ENCODE measurements at places on chromosomes 11 and 22.

DNA sequence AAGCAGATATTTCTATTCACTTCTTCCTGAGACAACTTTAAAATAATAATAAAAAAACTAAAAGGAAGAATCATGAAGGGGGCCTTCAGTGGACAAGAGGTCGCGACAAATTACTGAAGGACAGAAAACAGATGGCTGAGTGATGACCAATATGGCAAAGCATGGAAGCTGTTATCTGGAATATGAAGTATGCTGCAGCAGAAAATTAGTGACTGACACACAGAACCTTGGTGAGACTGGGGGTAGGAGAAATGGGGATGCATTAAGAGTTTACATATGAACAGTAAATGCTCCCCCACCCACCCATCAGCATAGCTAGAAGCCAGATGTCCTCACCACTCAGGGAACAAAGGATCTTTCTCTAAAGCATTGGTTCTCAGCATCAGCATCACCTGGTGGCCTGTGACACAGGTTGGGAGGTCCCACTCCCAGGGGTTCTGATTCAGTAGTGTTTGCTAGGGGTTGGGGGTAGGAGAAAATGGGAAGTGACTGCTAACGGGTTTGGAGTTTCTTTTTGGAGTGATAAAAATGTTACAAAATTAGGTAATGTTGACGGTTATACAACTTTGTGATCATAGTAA is 59.7 kb downstream of the NARS2 start:
- DNase-seq: no peak

DNA sequence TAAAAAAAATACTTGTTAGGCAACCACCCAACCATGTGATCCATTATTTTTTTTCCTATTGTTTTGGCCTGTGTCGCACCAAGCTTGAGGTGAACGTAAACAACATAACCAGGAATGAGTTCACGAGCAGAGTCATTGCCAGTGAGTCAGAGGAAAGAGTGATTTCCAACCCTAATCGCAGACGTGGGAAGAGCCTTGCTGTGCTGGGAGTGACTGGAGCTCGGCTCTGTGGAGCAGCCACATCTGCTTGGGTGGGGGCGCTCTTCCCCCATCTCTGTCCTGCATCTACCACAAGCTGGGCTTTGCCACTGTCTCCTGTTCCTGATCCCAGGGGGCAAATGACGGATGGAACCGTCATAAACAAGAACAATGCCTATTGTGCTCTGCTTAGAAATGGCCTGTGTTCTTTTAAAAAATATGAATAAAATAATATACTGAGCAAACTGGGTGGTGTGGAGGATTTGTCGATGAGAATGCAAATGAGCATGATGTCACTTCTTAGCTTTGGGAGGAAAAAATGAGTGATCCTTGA is 210.0 kb downstream of the KIRREL3 start:
- DNase-seq: no peak

DNA sequence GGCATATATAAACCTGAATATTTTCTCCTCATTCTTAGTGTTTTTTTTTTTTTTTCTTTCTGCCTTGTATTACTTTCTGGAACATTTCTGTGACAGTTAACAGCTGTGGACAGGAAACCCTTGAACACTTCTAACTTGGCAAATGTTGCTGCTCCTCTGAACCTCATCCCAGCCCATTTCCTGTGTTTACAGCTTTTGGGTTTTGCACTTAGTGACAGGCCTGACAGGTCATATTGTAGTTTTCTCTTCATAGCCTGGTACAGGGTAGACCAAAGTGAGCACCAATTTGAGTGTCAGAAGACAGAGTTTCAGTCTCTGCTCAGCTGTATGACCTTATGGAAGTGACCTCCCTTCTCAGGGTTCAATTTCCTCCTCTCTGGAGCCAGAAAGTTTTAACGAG is 91.6 kb downstream of the STIM1 start:
- no peak for DNase-seq

DNA sequence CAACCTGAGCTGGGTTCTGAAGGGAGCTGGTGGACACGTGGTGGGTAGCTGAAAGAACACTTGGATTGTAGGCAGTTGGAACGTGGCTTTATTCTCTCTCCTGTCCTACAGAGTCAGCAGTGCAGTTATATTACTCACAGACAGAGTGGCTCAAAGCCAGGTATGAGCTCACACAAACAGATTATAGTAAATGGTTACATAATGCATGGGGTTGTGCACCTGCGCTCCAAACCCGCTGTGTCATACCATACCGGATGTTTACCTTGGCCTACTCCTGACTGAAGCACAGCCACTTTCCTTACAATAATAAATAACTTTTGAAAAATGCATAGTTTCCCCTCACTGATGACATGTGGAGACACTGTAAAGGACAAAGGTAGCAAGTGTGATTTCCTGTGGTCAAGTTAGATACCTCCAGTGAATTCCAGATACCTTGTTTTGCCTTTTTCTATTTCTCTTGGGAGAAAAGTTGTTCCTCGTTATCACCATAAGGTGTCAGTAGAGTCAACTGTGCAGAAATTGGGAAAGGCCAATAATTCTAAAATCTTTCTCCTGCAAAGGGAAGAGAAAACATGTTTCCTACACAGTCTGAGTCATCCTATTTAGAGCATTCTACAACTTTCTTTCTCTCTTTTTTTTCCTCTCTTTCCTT is 13.5 kb downstream of the MS4A6A start:
- DNase-seq: no peak

- DNase-seq: no peak
Observed at GRCh38 chr11:110410651-110411050, 19.1 kb upstream of the FDX1 start.

- DNase-seq: no peak
Observed at GRCh38 chr11:133529807-133530500, 2.3 kb downstream of the OPCML start.

GRCh38 chr22:47161631-47162030 is 399.2 kb downstream of the TBC1D22A start:
- no peak for DNase-seq

- DNase-seq: no peak
Observed at GRCh38 chr11:30314625-30315024, 8.3 kb upstream of the ARL14EP start.

- DNase-seq: no peak
Observed at GRCh38 chr11:12435264-12435663, 57.9 kb downstream of the PARVA start.

DNA sequence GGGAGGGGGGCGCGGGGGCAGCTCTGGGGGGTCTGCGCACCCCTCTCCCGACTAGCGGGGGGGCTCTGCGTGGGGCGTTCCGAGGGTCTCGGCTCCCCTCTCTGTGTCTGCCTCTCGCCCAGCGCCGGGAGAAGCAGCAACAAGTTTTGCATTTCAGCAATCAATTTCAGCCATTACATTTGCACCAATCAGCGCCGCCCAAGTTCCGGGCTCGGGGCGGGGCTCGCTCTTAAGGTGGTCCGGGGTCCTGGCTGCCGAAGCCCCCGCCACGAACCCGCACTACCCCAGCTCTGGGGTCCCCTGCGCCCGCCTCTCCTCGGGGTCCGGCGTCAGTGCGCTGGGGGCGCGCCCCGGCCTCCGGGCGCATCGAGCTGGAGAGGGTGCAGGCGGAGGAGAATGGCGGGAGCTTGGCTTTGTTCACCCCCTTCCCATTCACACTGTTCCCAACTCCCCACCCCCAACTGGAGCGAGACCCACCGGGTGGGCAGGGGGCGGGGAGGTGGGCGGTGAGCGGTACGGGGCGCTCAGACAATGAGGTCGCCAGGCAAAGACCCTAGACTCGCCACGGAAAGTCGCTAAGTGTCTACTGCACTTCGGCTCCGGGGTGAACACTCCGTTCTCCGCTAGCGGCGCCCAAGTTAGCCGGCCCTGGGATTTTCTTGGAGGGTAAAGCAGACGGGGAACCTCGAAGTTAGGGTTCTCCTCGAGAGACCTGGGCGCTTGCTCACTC is at the start of gene MN1:
Gene MN1 (minus strand): TSS at position 141 of the 730 bp plus-strand sequence. CDS start 1,213 bp downstream, outside the sequence.
- no peak for DNase-seq

GRCh38 chr11:92698742-92699141 is 270.7 kb upstream of the MTNR1B start:
- no peak for DNase-seq

DNA sequence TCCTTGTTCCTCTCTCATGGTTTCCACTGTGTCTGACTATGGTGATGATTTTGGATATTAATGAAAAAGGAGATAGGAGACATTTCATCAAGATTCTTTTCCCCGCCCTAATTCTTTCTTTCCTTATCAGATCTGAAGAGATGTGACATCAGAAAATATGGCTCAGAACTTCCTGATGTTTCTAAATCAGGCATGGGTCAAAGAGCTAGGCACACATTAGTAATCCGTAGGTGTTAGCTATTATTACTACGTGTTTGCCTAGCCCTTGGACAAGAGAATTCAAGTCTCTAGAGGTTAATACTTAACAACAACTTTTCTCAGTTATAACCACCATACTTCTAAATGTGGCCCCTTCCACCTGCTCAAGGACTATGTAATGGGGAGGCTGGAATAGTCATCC is 5.8 kb downstream of the JOSD1 start:
- no peak for DNase-seq

GRCh38 chr22:11042116-11042515 is 4485.9 kb upstream of the OR11H1 start:
- DNase-seq: no peak

DNA sequence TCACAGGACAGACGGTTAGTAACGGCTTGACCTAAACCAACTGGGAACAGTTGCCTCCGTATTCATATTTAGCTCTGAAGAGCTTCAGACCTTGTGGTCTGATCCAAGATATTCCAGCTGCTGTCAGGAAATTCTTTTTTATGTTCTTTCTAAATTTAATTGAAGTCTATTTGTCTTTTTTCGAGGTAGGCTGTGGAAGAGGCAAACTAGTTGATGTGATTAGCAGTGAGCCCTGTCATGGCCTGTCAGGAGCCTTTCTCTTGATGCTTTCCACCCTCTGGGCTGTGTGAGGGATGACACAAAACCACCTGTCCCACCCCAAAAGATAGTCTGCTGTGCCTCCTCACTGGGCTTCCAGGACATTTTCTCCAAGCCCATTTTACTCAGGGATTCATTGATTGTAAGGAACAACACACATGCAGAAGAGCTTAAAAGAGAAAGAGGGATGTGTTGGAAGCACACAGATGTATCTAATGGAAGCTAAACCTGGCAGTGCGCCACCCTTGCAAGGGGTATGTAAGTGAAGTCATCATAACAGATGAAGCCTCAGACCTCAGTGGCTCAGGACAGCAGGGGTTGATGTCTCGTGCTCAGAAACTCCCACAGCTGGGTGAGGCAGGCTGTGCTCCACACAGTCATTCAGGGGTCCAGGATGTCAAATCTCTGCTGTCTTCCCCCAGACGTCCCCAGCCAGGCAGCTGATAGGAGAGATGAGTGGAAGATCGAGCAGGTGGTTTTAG is 170.0 kb downstream of the NCAM1 start:
- no peak for DNase-seq

GRCh38 chr11:116849060-116849459 is 11.6 kb upstream of the APOA1 start:
- no peak for DNase-seq

GRCh38 chr11:60836866-60837515 is 4.9 kb upstream of the CCDC86 start:
- DNase-seq: no peak

- no peak for DNase-seq
Observed at GRCh38 chr11:61110255-61111049, 8.2 kb downstream of the CD5 start.

- DNase-seq: no peak
Observed at GRCh38 chr11:123474994-123475393, 44.9 kb downstream of the GRAMD1B start.

DNA sequence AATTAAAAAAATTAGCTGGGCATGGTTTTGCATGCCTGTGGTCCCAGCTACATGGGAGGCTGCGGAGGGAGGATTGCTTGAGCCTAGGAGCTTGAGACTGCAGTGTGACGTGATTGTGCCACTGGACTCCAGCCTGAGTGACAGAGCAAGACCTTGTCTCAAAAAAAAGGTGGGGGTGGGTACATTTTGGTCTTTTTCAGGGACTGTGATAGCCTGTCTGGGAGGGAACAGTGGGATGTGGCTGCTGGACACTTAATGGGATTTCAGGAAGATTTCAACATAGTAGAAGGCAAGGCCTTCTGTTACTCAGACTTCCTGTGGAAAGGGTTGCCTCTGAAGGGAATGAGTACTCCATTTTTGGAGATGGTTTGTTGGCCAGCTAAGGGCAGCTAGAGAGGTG is 40.6 kb downstream of the RELT start:
- DNase-seq: no peak

DNA sequence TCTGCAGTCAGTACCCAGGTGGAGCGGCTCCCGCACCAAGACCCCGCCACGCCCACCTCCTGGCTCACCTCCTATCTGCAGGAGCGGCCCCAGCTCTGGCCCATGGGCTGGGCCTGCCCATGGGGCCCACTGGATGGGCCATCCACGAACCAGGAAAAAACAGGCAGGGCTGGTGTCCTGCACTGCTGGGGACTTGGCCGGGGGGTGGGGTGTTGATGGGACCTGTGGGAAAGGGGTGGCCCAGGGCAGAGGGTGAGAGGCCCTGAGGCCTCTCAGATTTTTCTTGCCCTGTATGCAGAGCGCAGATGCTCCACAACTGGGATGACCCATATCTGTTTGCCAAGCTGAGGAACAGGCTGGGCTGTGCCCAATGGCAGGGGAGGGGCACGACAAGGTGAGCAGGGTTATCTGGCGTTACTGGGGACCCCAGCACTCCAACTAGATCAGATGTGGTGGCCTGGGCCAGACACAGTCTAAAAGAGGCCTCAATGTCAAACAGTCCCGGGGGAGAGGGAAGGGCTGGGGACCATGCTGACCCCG is 2.7 kb upstream of the PIM3 start:
- no peak for DNase-seq

DNA sequence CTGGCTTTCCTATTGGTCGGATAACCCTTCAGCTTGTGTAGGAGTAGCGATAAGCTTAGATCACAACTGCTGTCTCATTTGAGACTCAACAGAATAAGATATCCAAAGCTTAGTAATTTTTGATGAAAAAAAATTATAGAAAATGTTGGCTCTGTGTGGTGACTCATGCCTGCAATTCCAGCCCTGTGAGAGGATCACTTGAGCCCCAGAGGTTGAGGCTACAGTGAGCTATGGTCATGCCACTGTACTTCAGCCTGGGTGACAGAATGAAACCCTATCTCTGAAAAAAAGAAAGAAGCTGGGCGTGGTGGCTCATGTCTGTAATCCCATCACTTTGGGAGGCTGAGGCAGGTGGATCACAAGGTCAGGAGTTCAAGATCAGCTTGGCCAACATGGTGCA is 55.6 kb upstream of the RRM1 start:
- no peak for DNase-seq

- no peak for DNase-seq
Observed at GRCh38 chr11:70463478-70464255, 65.3 kb downstream of the CTTN start.

GRCh38 chr11:20070459-20070858 is 89.8 kb downstream of the DBX1 start:
- DNase-seq: no peak

DNA sequence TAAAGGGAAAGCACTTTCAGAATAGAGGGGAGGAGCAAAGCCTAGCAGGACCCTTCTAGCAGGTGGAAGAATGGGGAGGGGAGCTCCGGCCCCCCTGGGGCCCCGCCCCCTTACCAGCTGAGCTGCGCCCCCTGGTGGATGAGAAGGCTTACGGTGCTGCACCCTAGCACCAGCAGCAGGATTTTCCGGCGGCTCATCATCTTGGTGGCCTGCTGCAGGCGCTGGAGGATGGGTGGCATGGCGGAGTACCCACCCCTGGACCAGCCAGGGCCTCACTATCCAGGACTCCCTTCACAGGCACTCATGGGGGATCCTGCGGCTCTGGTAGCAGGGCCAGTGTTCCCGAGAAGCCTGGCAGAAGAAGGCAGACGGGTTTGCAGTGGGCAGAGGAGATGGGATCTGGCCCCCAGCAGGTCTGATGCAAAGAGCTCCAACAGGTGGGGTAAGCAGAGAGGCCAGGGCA is 3.8 kb downstream of the GAL3ST3 start:
- no peak for DNase-seq

- no peak for DNase-seq
Observed at GRCh38 chr22:44165286-44165874, 15.3 kb upstream of the PARVG start.

Measured in NCI-H524 treated with DMSO at 0.1 percent for 48 hours (cell line).